ENCODE measurements at places on chromosomes 2 and 18.

DNA sequence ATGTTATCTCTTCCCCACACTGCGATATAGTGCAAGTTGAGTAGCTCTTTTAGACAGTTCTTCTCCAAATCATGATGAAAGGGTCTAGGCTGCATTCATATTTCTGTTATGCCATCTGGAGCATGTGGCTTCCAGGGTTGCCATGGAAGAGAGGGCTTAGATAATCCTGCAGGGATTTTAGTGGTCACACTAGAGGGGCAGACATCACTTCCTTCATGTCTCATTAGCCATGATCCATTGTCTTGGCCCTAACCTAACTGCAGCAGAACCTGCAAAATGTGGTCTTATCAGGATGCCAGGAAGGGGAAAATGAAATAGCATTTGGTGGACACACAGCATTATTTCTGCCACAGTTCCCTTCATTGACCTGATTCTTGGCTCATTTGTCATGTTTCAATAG, 83.1 kb downstream of the ADAM23 start:
- DNase-seq = no peak

GRCh38 chr2:236643480-236643879, 73.9 kb downstream of the ACKR3 start:
- no peak for DNase-seq

- no peak for DNase-seq
Measured at GRCh38 chr2:179657068-179657595, 204.3 kb downstream of the ZNF385B start.

GRCh38 chr2:171807831-171808393, 86.1 kb downstream of the SLC25A12 start:
- DNase-seq = no peak

GRCh38 chr2:74632209-74632938, 15.8 kb downstream of the M1AP start:
- no peak for DNase-seq

DNA sequence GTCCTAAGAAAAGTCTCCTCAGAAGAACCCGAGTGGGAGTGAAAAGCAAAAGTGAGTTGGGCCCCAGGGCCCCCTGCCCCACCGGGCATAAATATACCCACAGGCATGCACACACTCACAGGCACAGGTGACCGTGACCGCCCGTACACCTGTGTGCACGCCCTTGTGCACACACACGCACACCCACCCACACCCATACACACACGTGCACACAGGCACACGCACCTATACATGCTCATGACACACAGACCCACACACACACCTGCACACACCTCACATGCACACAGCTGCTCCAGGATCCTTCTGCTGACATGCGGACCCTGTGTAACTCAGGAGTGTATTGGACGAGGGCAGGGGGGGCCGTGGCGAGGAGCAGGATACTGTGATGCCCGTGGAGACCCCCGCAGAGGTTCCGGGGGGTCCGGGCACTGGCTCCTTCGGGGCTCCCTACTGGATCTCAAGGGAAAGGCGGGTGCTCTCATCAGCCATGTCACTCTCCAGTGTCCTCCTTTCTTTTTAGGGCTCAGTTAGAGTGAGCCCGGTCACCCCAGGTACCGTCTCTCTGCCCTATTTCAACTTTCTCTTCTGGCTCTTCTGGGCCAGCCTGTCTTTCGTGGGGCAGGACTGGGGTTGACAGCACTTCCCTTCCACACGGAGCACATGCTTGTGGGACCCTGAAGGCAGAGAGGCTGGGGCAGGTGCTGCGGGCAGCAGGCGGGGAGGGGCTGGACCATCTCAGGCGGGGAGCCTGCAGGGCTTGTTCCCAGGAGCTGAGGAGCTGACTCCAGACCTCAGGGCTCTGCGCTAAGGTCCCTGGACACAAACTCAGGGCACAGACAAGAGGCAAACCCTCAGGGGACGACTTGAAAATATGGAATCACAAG, 48.5 kb downstream of the TPO start:
- DNase-seq = no peak

DNA sequence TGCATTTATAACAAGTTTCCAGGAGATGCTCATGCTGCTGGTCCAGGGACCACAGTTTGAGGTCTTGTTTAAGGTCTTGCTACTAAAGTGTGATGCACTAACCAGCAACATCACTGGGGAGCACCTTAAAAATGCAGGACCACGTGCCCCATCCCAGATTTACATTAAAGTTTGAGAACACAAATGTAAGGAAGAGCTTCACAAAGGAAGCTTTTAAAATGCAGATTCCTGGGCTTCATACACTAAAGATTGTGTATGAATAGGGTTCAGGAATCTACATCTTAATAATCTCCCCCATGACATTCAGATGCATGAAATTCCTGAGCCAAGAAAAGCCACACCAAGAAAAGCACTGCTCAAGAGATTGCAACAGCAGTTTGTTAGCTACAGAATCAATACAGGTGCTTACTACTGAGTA, 235.3 kb upstream of the TANK start:
- DNase-seq = no peak

DNA sequence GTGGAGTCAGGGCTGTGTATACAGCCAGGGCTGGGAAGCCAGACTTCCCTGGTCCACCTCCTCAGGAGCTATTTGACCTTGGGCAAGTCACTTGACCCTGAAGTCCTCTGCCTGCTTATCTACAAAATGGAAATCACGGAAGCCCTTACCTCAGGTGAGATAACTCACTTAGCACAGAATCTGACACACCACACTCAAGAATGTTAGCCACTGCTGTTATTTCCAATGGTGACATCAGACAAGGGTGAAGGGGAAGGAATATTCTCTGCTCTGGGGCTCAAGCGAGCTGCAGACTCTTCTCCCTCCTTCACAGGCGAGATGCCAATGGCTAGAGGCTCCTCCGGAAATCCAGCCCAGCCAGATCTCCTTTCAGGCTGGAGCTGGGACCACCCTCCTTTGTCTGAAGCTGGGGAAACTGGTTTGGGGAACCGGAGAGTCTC, 189.6 kb downstream of the HAUS1 start:
- DNase-seq = no peak

DNA sequence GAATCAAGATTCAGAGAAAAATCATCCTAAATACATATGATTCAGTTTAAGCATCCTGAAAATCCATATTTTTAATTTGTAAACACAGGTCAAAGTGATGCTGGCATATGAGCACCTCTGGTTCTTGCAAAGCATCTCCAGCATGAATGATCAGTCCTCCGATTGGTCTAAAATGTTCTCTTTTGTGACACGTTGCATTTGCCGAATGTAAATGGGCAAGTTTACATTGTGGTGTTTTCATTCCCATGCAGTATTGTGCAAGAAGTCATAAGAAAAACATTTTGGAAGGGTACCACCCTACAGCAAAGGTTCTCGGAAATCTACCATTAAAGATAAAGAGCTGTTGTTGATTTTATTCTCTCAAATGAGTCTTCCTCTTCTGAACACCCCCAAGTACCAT, 108.0 kb upstream of the UNC80 start:
- DNase-seq = no peak

DNA sequence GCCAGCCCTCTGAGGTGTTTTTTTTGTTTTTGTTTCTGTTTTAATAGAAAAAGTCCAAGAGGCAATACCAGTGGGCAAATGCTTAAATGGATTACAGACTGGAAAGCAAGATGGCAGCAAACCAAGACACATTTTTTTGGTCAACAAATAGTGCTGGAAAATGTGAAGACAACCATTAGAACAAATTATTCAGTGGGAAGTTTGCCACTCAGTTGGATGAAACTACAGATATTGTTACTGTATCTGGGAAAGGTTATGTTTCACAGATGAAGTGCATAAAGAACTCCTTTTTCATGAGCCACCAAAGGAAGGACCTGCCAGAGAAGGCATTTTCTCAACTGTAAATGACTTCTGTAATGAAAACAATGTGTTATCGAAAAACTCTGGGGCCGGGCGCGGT, 93.0 kb upstream of the ODC1 start:
- DNase-seq = no peak

DNA sequence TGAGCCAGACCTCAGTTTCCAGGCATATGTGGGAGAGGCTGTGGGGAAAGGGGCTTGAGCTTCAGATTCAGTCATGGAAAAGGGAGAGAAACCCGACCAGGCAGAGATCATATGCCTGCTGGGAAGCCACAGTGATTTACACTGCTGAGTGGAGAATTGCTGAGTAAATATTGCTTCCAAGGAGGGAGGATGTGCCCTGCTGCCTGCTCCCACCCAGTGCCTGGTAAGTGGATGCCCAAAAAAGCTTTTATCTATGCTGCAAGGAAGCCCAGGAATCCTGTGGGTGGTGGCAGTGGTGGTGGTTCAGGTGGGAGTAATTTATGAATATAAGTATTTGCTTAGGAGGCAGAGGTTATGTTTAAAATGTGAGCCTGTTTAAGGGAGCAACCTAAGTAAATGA, 39.5 kb downstream of the INO80C start:
- DNase-seq = no peak

GRCh38 chr2:205020673-205021072, 475.4 kb downstream of the PARD3B start:
- no peak for DNase-seq

DNA sequence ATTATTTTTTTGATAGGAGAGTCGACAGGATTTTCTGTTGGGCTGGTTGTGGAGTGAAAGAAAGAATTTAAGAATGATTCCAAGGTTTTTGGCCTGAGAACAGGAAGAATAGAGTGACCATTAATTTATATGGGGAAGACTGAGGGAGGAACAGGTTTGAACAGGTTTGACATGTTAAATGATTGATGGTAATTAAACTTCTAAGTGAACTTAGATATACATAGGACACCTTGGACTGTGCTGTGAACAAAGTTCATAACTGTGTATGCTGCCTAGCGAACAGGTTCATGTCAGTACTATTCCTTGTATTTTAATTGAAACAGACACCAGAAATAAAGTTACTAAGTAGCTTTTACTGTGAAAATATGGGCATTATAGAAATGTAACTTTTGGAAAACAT, 212.0 kb downstream of the SPAG16 start:
- DNase-seq = no peak

DNA sequence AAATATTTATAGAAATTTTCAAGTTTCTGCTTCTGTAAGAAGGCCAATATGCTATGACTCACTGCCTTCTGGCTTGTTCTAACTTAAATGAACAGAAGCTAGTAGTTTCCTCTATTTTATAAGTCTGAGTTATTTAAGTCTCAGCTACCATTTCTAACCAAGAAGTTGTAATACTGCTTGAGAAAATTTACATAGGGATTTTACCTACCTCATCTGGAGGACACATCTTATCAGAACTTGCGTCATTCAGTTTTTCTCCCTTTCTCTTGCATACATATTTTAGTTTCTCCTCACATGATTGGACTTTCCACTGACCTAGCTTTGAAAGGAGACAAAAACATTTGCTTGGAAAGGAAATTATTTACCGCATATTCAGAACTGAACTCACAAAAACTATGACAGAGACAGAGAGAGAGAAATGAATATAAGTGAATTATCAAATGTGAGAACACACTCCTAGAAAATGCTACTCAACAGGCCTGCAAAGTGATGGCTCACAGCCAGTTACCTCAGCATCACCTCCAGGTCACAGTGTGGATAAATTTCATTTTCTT, 81.1 kb upstream of the CD302 start:
- DNase-seq = no peak

GRCh38 chr18:4524096-4524495, 69.0 kb upstream of the DLGAP1 start:
- DNase-seq = no peak

- DNase-seq = no peak
Measured at GRCh38 chr2:101704046-101704466, 6.5 kb downstream of the MAP4K4 start.

DNA sequence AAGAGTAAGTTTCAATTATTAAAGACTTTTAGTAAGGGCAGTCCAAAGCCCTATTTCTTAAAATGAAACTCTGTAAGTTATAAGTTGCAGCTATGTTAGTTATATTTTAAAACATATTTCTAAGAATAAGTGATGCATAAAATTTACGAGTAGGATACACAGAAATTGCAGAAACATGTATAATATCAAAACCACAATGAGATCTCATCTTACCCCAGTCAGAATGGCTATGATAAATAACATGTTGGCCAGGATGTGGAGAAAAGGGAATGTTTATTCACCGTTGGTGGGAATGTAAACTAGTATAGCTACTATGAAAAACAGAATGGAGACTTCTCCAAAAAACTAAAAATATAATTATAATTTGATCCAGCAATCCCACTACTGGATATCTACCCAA, 201.2 kb downstream of the CBLN2 start:
- no peak for DNase-seq

DNA sequence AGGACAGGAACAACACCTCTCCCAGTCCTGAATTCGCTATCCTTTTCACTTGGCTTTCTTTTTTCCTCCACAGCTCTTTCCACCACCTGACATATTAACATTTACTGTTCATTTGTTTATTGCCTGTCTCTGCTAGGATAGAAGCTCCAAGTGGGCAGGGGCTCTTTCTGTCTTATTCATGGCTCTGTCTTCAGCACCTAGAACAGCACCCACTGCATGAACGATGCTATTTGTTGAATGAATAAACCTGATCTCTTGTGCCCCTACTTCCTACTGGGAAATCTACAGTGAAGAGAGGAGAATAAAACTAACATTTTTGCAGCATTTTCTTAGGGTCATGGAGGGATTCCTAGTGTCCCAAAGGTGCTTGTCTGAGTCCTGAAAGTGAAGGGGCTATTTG, 24.4 kb upstream of the GAREM2 start:
- no peak for DNase-seq

DNA sequence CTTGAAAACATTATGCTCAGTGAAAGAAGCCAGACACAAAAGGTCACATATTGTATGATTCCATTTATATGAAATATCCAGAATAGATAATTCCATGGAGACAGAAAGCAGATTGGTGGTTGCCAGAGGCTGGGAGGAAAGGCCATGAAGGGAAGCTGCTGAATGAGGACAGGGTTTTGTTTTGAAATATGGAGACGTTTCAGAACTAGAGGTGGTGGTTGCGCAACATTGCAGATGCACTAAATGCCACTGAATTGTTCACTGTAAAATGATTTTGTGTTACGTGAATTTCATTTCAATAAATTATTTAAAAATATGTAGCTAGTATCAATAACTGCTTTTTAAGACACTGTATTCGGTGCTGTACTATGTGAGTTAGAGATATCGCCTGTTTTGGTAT, 101.7 kb upstream of the ZNF236 start:
- no peak for DNase-seq

GRCh38 chr2:168766600-168766999, 35.8 kb upstream of the NOSTRIN start:
- DNase-seq = no peak

DNA sequence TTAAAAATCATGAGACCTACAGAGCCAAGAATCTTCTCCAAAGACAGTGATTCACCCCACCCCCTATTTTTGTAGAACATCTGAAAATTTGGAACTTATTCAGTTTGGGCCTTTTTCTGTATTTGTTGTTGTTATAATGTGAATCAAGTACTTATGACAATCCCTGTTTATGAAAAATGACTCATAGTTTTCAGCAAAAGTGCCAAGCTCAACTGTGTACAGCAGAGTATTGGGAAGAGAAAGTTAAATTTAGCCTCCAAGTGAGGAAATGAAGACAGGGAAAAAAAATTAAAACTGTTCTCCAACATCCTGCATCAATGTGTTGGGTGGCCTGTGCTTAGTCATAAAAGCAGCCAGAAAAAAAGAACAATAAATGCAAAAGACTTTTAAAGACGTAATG, 46.2 kb downstream of the LRATD1 start:
- DNase-seq = no peak
